ENCODE measurements at places on chromosomes 3 and 15. TPM values are rescaled to one million over a fixed set of nuclear protein-coding genes. Genes with fewer than 3 reads are reported as not detected.
A peak's percentile ranks its signal among the peaks of the same experiment; 100 is the strongest.

GRCh38 chr3:4736284-4736861 is 242.9 kb upstream of the BHLHE40 start:
- ATAC-seq = peak; percentile 49

DNA sequence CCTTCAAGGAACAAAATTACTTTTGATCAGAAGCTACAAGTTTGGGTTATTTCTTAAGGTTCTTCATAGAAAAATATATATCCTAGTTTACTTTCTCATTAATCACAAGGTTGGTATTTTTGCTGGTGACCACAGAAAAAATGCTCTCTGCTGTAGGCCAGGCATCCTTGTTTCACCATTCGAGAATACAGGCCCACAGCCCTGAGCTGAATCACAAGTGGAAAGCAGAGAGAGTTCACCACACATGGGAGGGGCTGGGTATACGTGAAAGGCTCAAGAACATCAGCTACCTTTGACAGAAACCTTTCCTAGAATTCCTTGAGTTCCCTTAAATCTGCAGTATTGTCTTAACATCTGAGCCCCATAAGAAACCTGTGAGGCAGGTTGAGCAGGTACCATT is 23.2 kb downstream of the CPEB1 start:
- no peak for ATAC-seq

- ATAC-seq = peak; percentile 68
Measured at GRCh38 chr3:50204804-50205412, at the start of gene SLC38A3. Gene SLC38A3 (plus strand): TSS chr3:50205271. CDS start chr3:50214200, 8,929 bp downstream.

DNA sequence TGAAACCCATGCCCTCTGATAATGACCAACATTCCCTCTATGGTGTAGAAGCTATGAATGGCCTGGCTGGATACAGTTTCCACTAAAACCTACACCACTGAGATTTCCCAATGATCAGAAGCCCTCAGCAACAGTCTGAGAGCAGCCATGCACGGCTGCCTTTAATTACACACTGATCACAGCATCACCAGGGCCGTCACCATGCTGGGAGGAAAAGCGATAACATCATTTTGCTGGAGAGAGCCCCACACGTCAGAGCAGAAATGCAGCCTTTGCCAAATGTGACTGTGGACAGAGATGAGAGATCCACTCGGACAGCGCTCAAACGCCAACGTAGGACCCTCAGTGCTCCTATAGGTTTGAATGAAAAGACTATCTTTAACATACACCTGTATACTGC is 135.0 kb downstream of the XXYLT1 start:
- ATAC-seq = no peak

DNA sequence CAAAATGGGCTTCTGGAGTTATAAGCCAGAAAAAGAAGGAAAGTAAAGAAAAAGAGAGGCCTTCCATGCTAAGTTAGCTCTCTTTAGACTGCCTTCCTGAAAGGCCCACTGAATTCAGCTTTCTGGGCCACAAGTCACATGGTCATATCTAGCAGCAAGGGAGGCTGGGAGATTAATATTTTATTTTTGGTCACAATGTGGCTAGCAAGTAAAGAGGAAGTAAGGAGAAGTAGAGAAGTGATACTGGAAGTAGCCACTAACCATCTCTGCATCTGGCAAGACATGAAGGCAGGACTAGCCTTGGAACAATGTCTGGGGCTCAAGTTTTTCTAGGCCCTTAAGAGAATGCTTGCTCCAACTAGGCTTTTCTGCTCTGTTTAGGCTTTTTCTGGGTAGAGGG is 81.8 kb upstream of the UBE2E1 start:
- ATAC-seq = no peak

DNA sequence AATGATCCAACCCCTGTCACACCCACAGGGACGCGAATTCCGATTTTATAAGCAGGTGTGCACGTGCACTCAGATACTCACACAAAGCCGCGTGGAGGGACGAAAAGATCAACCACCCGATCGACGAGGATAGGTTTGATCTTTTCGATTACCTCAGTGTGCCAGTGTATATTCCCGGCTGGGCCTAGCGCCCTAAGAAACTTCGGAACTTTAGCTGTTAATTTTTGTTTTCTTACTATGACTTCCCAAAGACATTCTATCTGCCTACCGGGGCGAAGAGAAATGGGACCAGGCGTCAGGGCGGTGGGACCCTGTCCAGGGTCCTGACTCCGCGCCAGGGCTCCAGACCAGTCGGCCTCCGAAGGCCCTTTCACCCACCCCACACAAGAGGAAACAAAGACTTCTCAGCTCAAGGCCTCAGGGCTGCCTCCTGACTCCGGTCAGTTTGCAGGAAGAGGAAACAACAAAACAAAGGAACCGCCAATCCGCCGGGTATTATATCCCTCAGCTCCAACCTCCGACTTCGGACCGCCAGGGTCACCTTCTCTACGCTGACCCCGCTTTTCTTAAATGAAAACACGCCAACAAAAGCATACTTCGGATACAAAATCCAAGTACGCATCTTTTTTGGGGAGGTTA is 6.8 kb downstream of the ONECUT1 start:
- ATAC-seq = no peak

GRCh38 chr15:38991126-38991525 is 426.5 kb upstream of the RASGRP1 start:
- no peak for ATAC-seq

DNA sequence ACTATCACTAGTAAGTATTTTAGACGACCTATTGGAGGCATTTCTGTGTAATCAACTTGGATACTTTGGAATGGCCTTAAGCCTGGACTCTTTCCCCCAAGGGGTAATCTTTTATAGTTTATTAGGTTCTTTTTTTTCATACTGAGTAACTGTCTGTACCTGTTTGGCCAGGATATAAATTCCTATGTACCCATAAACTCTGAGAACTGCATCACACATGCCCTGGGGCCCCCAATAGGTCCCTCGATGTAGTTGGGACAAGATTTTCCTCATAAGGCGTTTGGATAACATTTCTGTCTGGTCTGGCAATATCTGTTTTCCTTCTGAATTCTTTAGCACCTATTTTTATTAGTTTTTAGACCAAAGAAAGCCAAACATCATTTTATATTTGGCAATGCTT is 86.4 kb upstream of the WNT7A start:
- ATAC-seq = no peak

IL17RE gene
- total RNA-seq = 0.47 TPM

DNA sequence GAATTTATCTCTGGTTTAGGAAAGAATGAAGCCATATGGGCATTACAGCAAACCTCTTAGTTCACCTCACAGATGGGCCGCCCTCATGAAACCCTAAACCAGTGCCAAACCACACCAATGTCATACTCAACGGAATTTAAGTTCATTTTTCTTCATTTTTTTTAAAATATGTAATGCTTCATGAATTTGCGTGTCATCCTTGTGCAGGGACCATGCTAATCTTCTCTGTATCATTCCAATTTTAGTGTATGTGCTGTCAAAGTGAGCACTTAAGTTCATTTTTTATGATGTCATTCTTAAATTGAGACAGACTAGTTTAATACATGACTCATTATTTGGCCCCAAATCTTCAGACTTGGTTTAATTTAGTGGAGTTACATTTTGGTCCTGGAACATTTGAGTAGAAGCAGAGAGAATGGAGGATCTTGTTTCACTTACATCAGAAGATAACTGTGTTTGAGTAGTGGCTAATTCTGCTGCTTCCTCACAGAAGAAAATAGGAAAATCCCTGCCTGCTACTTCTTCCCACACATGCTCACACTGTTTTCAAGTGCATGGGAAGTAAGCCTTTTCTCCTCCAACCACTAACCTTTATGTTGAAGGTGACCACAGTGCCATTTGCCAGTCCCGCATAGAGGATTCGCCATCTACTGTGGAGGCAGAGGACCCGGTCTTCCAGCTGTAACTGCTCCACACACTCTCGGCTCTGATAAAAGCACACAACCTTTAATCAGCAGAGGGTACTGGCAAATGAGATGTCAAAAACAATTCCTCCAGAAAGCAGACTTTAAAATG is 63.3 kb downstream of the ZNF106 start:
- no peak for ATAC-seq

C15orf61 gene
- 6.5 TPM for total RNA-seq

DNA sequence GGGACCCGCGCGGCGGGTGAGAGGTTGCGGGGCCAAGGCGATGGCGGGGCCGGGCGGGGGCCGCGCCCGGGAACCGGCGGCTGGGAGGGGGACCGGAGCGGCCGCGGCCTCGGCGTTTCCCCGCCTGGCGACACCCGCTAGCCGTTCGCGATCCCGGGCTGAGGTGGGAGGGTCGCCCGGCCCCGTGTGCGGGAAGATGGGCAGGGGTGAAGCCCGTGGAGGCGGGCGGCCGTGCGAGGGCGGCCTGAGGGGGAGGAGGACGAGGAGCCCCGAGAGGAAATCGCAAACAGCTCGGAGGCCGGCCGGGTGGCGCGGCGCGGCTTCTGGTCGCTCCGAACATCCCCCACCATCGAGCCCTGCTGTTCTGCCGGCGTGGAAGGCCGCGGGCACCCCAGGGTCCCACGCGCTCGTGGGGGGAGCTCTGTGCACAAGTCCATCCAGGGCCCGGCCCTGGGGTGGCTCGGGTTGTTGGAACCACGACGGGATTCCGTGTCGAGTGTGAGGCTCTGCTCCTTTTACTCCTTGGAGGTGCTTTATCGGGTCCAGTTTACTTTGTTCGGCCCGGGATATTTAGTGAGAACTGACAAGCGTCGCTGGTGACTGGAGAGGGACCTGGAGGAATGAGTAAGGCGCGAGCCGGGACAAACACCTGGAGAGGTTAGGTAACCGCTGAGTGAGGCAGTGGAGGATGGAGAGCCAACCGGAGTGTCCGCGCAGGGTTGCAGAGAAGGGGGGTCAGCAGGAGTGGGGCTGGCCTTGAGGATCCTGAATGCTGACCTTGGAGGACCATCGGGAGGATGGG is 728 bp downstream of the CRTC3 start:
- peak; percentile 40 for ATAC-seq

DNA sequence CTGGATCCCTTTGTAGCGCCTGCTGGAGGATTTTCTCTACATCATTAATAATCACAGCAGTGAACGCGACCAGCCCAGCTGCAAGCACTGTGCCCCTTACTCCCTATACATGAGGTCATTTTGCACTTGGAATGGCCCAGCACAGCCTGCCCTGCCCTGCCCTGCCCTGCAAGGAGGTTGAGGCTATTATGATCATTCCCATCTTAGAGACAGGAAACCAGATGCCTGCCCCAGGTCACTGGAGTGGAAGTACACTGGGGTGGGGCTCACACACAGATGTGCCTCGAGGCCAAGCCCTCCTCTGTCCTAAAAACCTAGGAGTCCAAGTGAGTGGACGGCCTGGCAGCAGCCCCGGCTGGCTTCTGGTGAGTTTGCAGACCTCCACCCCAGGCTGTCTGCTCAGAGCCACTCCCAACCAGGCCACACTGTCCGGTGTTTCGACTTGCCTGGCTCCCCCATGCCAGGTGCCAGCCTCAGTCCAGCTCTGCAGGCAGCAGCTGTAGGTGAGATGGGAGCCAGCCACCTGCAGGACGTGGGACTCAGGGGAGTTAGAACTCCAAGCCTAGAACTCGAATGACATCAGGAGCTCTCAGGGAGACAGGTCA is 30.4 kb upstream of the SEC61A1 start:
- ATAC-seq = peak; percentile 31

DNA sequence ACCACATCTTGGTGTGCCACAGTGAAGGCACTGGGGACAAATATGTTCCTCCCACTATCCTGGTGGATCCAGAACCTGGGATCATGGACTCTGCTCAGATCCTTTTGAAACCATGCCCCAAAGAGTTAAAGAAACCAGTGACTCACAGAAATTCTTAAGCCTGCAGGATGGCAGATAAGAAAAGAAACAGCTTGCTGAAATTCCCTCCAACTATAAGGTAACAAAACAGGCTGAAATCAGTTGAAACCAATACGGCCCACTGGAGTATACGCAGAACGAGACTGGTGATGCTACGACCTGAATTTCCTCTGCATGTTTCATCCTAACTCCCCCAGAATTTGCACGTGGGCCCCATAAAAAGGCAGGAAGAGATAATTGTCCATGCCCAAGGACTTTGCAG is 209.6 kb downstream of the TJP1 start:
- ATAC-seq = no peak

- ATAC-seq = peak; percentile 10
Measured at GRCh38 chr3:113097960-113098447, 107.2 kb downstream of the GTPBP8 start.

NR2E3 gene
- not detected for total RNA-seq

DNA sequence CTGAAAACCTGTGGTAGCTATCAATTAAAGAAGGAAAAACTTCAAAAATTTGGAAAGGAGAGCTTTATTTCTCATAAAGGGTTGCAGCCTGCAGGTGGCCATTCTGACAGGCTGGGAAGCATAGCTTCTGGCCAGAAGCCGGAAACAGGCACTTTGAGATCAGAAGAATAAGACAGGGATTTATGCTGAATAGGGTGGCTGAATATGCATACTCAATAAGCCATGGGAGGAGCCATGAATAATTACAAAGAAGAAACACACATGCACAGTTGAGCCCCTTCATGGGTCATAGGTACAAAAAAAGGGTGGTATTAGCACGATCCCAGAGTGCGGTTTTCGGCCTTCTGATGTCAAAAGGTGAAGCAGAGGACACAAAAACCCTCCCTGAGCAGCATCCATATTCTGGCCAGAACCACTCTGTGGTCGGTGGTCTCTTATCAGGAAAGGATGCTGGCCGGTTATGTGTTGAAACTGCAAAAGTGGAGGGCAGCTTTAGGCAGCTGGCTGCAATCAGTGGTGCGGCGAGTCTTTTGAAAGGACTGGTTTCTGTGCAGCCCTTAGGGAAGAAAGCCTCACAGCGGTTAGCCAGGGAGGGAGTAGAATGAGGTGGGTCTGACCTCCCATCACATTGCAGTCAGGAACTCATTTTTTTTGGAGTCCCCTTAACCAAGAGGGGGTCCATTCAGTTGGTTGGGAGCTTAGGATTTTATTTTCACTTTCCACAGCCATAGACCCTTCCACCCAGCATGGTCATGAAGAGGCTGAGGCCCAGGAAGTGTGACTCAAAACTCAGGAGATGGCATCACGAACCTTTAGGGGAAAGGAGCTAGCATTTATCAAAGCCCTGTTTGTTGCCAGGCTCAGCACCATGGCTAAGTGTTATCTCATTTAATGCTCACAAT is 34.7 kb upstream of the CCDC174 start:
- no peak for ATAC-seq

DNA sequence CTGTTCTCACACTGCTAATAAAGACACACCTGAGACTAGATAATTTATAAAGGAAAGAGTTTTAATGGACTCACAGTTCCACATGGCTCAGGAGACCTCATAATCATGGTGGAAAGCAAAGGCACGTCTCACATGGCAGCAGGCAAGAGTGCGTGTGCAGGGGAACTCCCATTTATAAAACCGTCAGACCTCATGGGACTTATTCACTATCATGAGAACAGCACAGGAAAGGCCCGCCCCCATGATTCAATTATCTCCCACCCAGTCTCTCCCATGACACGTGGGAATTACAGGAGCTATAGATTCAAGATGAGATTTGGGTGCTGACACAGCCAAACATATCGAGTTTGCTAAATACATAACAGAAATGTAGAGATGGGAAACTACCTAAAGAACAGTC is 39.5 kb upstream of the DGKG start:
- no peak for ATAC-seq

GPR160 gene
- 1.1 TPM for total RNA-seq

HIGD1A gene
- 328 TPM for total RNA-seq

Measured in gastroesophageal sphincter (tissue), 4 donors.